ENCODE measurements at places on chromosomes 1 and 21.

DNA sequence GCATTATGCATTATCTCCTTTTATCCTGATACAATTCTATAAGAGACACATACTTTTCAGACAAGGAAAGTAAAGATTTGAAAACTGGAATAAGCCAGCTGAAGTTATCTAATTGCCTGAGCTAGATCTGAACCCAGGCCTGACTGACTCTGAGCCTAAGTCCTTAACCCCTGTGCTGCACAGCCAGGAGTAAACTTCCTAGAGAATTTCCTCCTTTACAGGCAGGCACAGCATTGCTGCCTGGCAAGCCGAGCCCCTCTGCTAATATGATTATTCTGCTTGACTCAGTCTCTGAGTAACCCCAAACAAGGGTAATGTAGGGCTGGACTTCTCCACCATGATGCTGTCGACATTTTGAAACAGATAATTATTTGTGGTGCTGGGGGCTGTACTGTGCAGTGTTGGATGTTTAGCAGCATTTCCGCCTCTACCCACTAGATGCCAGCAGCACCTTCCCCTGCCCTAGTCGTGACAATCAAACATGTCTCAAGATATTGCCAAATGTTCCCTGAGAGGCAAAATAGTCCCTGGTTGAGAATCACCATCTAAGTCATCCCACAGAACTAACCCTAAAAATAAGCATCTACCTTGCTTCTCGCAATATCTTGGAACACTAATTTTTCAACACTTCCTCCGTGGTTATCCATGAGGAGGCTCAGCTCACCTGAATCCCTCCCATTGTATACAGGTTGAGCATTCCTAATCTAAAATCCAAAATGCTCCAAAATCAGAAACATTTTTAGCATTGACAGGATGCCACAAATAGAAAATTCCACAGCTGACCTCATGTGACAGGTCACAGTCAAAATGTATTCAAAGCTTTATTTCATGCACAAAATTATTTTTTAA lies 18.5 kb downstream of the CAMK1G start:
- peak; percentile 38 for DNase-seq

- no peak for DNase-seq
Measured at GRCh38 chr21:45244799-45245340, 42.8 kb downstream of the POFUT2 start.

DNA sequence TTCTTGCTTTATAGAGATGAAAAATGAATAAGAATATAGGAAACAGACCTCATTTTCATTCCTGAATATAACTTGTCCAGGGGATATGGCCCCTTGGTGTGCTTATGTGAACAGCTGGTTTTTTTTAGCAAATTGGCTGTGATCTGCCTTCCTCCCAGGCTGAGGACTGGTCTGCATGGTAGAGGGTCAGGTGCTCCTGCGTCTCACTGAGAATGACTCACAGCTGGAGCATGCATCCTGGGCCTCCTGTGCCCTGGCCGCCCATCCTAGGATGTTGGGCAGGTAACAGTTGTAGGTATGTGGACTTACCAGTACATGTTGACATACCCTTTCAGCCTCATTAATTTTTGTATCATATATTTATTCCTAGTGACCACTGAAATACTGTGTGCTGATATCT lies 29.8 kb downstream of the AGT start:
- no peak for DNase-seq

GRCh38 chr1:170200621-170201397 lies 55.0 kb downstream of the NTMT2 start:
- DNase-seq: peak; percentile 55

DNA sequence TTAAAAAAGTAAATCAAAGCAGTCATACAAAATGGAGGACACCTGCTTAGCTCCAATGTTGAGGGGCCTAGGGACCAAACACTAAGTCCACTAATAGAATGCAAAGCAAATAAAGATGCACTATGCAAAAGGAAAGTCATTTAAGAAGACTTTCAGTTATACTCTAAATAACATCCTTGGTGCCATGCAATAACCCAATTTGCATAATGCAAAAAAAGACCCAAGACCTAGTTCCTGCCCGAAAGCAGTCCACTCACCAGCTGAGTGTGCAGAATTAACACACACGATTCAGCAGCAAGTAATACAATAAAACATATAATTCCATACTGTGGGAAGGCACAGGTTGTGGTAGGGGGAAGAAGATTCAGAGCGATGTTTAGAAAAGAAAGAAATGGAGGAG lies 101.8 kb downstream of the TGFBR3 start:
- DNase-seq: no peak

DNA sequence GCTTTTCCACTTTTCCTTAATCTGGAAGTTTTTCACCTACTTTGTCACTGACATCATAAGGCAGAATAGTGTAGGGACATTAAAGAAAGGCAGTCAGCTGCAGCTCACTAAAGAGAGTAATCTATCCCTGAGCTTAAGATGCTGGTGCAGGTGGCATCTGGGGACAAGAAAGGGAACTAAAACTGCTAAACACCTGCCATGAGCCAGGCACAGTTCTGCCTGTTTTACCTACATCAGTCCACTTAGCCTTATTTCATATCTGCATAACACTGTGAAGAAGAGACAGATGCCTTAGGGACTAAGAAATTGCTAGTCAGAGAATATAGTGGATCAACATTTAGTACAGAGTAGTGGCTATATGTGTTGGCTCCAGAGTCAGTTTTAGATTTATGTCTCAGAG lies 88.1 kb downstream of the GPATCH2 start:
- DNase-seq: no peak

- no peak for DNase-seq
Measured at GRCh38 chr1:50917138-50918137, 42.6 kb downstream of the FAF1 start.

- no peak for DNase-seq
Measured at GRCh38 chr1:56453417-56454078, 125.8 kb downstream of the PLPP3 start.

GRCh38 chr21:36821032-36821299 lies 122.1 kb downstream of the SIM2 start:
- no peak for DNase-seq

GRCh38 chr1:196381544-196381943 lies 226.7 kb downstream of the KCNT2 start:
- DNase-seq: no peak

GRCh38 chr1:208326033-208326432 lies 81.8 kb upstream of the PLXNA2 start:
- DNase-seq: no peak

GRCh38 chr1:26744075-26744959 lies 43.4 kb upstream of the PIGV start:
- peak; percentile 90 for DNase-seq

DNA sequence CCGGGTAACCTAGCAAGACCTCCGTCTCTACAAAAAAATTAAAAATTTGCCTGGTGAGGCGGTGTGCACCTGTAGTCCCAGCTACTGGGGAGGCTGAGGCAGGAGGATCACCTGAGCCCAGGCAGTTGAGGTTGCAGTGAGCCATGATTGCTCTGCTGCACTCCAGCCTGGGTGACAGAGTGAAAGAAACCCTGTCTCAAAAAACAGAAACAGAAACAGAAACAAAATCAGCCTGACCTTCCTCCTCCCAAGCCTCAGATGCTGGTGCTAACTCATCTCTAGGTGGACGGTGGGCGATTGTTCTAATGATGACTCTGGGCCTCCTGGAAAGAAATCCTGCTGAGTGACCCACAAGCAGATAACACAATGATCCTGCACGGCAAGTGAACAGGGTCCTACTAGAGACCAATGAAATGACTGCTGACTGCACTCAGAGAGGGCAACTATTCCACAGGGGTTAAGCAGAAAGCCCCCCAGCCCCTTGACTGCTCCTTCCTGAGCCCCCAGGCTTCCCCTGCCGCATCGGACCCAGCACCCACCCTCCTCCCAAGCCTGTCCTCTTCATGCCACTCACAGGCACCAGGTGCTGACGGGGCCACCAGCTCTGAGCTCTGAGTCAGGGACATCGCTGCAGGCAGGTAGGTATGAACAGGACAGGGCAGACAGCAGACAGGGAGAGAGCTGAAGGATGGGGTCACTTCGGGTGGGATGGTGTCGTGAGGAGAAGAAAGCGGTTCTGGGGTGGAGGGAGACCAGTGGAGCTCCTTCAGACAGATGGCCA lies 27.8 kb upstream of the LRRC38 start:
- DNase-seq: no peak

DNA sequence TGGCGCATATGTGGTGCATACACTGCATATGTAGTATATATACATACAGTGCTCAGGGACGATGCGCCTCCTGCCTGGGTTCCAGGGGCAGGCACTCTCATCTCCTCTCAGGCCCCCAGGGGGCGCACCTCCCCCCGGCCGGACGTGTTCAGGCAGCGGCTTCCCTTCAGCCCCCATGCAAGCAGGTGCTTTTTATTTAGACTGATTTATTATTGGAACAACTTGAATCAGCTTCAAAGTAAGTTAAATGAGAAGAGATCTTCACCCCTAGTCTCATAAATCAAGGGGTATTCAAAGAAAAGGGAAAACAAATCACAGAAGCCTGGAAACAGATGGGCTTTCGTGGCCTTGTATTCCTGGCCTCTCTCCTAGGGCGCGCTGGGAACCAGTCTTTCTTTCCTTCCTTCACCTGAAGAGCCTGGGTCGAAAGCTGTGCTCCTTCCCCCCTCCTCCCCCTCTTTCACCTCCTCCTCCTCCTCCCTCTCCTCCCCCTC lies 64.6 kb downstream of the UBIAD1 start:
- DNase-seq: no peak

DNA sequence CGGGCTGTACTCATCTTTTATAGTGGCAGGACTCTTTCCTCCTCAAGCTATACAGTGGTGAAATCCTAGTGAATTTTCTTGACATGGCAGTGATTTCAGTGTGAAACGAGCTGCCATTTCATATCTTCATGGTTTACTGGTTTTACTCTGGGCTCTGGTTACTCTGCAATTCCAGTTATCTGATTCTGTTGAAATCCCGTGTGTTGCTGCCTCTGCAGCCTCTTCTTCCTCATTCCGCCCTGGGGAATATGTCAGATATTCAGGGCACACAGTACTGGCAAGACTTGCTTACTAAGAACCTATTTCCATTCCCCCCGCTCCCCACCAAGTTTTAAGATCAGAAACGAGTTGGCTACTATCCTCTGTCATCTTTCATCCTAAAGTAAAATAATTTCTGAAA lies 7.9 kb upstream of the OR2B11 start:
- no peak for DNase-seq

All from fibroblast of skin of right quadriceps (primary cell).